M059J (cell line): ENCODE measurements at places on chromosomes 2 and 18. TPM values are rescaled to one million over a fixed set of nuclear protein-coding genes. Genes with fewer than 3 reads are reported as not detected.

The FEV gene
- total RNA-seq = not detected in 2 replicates

The EGR4 gene
- total RNA-seq = not detected in 2 replicates

The DHRS9 gene
- not detected in 2 replicates for total RNA-seq

The CDKL4 gene
- not detected in 2 replicates for total RNA-seq

DNA sequence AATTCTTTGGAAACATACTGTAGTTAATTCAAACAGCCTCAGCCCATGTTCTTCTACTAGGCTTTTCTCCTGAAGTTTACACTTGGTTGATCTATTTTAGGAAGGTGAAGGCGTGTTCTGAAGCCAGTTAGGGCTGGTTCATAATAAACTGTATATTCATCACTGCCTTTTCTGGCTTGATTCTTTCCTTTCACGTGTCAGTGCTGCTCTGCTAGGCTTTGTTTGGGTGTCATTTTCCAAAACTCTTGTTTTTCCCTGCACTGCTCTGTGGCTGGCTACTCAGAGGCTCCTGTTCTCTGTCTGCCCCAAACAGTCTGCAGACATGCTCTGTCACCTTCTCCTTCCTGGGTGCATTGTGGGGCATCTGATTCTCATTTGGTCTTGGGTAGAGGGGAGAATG, 136.1 kb downstream of the PARD3B start:
- peak; percentile 14 for DNase-seq

DNA sequence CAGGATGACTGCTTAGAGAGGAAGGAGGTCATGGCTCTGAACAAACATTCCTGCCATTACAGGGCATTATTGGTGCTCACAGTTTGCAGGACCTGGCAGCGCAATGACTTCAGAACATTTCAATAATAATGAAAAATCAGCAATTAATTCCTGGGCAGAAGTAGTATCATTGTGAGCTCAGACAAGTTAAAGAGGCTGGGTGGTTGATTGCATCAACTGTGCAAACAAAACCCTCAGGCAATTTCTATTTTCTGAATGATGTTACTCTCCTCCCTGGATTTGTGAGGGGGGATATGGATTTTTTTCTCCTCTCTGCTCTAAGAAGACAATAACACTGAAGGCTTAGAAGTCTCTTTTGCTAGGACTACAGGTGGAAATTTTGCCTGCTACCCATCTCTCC, 168.1 kb upstream of the TACR1 start:
- no peak for DNase-seq

The CCDC74A gene
- 8.2 and 10.4 TPM in 2 replicates for total RNA-seq

DNA sequence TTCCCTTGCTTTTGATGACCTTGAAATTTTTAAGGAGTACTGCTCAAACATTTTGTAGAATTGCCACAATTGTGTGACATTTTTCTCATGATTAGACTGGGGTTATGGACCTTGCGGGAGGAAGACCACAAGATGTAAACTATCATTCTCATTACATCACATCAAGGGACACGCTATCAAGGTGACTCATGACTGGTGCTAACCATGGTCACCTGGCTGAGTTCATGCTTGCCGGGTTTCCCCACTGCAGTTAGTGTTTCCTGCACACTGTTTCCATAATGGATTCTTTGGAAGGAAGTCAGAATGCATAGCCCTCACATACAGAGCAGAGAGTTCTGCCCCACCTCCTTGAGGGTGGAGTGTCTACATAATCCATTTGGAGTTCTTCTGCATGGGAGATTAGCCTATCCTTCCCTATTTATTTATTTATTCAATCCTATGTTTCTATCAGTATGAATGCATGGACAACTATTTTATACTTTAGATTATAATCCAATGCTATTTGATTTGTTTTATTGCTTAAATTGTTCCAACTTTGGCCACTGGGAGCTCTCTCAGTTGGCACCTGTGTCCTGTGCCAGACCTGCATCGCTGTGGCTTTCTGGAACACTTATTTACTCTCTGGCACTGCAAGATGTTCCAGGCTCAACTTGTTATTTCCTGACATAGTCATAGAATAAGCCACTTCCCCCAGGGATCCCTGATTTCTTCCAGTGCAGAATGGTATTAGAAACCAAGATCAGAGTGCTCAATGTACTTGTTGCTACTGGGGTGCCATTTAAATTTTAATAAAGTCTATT, 6.0 kb downstream of the MC2R start:
- DNase-seq = peak; percentile 44

GRCh38 chr2:156513219-156513618, 77.0 kb downstream of the GPD2 start:
- DNase-seq = no peak

The ATP6V1B1 gene
- 0.81 TPM in 1 of 2 replicates, not detected in the other for total RNA-seq

The ZBTB7C gene
- total RNA-seq = not detected in 2 replicates

The GRHL1 gene
- 3.2 and 5.7 TPM in 2 replicates for total RNA-seq

The SNED1 gene
- 1.3 and 2.2 TPM in 2 replicates for total RNA-seq

The TANK gene
- 35.7 and 41.1 TPM in 2 replicates for total RNA-seq

GRCh38 chr2:156680266-156680665, 244.1 kb downstream of the GPD2 start:
- DNase-seq = no peak

GRCh38 chr2:189627789-189628188, 33.5 kb upstream of the ASNSD1 start:
- no peak for DNase-seq

The EMILIN1 gene
- 0.17 TPM in 1 of 2 replicates, not detected in the other for total RNA-seq

GRCh38 chr18:21345840-21346239, 103.8 kb downstream of the GREB1L start:
- no peak for DNase-seq

- no peak for DNase-seq
Measured at GRCh38 chr2:120299561-120299960, 46.4 kb upstream of the INHBB start.

DNA sequence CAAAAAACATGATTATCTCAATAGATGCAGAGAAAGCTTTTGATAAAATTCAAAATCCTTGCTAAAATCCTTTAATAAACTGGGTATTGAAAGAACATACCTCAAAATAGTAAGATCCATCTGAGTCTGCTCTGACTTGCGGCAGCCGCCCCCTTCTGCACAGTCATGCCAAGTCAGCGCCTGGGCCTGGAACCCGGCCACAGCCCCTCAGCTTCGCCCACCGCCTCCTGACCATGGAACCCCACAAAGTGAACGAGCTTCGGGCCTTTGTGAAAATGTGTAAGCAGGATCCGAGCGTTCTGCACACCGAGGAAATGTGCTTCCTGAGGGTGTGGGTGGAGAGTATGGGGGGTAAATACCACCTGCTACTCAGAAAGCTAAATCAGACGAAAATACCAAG, 270.9 kb upstream of the TFPI start:
- DNase-seq = no peak

The ATOH8 gene
- total RNA-seq = 21.4 and 43.0 TPM in 2 replicates

The LDLRAD4 gene
- total RNA-seq = 1.4 and 1.9 TPM in 2 replicates

DNA sequence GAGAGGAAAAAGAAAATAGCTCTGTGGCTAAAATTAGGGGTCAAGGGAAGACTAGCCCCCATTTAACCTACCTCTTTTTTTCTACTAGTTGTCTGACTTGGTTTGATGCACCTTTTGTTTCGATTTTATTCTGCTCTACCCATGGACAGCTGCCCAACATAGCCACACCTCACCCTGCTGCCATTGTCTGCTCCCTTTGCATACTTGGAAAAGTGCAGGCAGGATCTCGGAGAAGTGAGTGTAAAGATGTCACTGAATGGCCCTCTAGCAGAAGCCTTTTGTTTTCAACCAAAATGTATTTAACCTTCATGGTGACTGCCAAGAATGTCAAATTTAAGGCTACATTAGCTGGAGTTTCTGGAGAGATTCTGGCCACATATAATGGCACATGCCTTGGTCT, 62.9 kb downstream of the SETBP1 start:
- DNase-seq = no peak

DNA sequence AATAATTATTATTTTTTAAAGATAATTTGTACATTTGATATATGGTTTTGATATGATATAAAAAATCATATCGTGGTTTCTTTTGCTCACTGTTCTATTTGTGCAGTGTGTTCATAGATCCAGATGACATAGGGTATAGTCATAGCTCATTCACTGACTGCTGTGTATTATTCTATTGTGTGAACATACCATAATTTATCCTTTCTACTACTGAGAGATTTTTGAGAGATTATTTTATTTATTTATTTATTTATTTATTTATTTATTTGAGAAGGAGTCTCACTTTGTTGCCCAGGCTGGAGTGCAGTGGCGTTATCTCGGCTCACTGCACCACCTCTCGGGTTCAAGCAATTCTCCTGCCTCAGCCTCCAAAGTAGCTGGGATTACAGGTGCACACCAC, 39.0 kb downstream of the FER1L5 start:
- DNase-seq = no peak

The AP1S3 gene
- 3.0 and 5.4 TPM in 2 replicates for total RNA-seq

DNA sequence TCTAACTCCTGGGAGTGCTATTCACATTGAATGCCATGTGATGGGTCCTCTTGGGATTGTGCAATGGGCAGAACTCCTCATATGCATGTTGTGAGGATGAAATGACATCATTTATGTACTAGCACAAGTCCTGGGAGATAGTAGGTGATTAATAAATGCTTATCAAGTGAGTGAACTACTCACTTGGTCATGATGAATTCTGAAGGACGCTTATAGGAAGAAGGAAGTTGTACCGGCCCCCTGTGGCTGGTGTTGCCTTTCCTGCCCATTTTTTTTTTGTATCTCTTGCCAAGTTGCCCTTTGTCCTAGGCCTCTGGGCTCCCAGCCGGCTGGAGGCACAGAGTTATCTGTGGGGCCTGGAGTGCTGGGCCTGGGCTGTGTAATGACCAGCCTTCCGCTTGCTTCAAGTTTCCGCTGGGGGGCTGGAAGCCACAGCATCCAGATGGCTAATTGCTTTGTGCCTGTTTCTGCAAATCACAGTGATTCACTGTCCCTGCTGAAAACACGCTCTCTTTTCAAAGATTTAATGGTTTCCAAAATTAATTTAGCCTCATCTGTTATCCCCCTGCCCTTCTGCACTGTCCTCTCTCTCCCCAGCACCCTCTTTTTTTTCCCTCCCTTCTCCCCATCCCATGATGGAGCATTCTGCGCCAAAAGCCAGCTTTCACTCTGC, 33.7 kb upstream of the MRPL33 start:
- peak; percentile 46 for DNase-seq

GRCh38 chr2:61371027-61371426, 99.9 kb downstream of the USP34 start:
- DNase-seq = peak; percentile 44
